Mammary microvascular endothelial cell (primary cell): ENCODE measurements at places on chromosomes 4 and X. TPM values are rescaled to one million over a fixed set of nuclear protein-coding genes. Genes with fewer than 3 reads are reported as not detected.

The P2RY4 gene
- not detected in 2 replicates for total RNA-seq

The NAA11 gene
- total RNA-seq, result not detected in 2 replicates

The GAB1 gene
- total RNA-seq, result 4.6 and 5.5 TPM in 2 replicates

The SRPK3 gene
- under 0.01 TPM in 1 of 2 replicates, not detected in the other for total RNA-seq

The HSFX2 gene
- total RNA-seq, result not detected in 2 replicates

The TCP11X2 gene
- not detected in 2 replicates for total RNA-seq

The DUSP21 gene
- total RNA-seq, result not detected in 2 replicates

The AWAT1 gene
- total RNA-seq, result not detected in 2 replicates

The CPE gene
- 0.25 and 0.53 TPM in 2 replicates for total RNA-seq

The CT45A8 gene
- total RNA-seq, result not detected in 2 replicates

The AASDH gene
- total RNA-seq, result 6.0 and 6.8 TPM in 2 replicates

The DIPK2B gene
- total RNA-seq, result 153 and 154 TPM in 2 replicates

The PPP4R3C gene
- not detected in 2 replicates for total RNA-seq

The LRP2BP gene
- 0.15 and 1.1 TPM in 2 replicates for total RNA-seq

The MTMR8 gene
- 0.05 and 1.3 TPM in 2 replicates for total RNA-seq

The MRFAP1L1 gene
- total RNA-seq, result 35.1 and 44.1 TPM in 2 replicates

The KCTD8 gene
- total RNA-seq, result 2.0 and 3.3 TPM in 2 replicates

The CENPVL1 gene
- not detected in 2 replicates for total RNA-seq

The KLKB1 gene
- total RNA-seq, result not detected in 2 replicates

The SMARCA1 gene
- 8.0 and 8.4 TPM in 2 replicates for total RNA-seq

The USP9X gene
- total RNA-seq, result 49.8 and 51.4 TPM in 2 replicates

The SPIN2A gene
- total RNA-seq, result 0.33 TPM in 1 of 2 replicates, not detected in the other

The ENPEP gene
- under 0.01 TPM in 1 of 2 replicates, not detected in the other for total RNA-seq

The CLDN22 gene
- not detected in 2 replicates for total RNA-seq

The CFAP99 gene
- total RNA-seq, result not detected in 2 replicates

The UGT8 gene
- 0.10 TPM in 1 of 2 replicates, not detected in the other for total RNA-seq

The NDST3 gene
- total RNA-seq, result under 0.01 and 0.54 TPM in 2 replicates

The STOX2 gene
- total RNA-seq, result 1.4 and 2.3 TPM in 2 replicates

The MAGEB17 gene
- total RNA-seq, result not detected in 2 replicates

The FABP2 gene
- total RNA-seq, result not detected in 2 replicates

The PAGE5 gene
- not detected in 2 replicates for total RNA-seq

The DGKK gene
- not detected in 2 replicates for total RNA-seq

The GSX2 gene
- not detected in 2 replicates for total RNA-seq

The VCX2 gene
- not detected in 2 replicates for total RNA-seq

The CLOCK gene
- total RNA-seq, result 23.1 and 29.3 TPM in 2 replicates

The APBB2 gene
- 86.5 and 106 TPM in 2 replicates for total RNA-seq
